Stimulated activated CD4-positive, alpha-beta T cell treated with anti-CD3 and anti-CD28 coated beads, Interleukin-2, amount 100 ng/mL, for 48 hours (primary cell): ENCODE measurements at places on chromosomes 4 and X.

DNA sequence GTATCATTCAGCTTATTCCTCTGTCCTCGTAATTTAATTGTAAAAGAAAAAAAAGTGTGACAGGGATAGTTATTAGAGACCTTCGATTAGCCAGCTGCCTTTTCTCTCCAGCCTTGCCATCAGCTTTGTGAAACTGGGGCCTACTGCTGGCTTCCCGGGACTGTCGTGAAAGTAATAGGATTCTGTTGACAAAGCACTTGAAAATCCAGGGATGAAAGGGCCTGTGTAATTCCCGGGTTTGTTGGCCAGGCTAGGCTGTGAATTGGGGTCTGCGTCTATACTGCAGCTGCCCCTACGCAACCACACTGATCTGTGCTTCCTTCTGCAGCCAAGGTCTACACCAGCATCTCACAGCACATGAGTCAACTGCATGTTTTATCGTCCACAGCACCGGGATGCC, 120.4 kb upstream of the SCML1 start:
- DNase-seq = no peak

DNA sequence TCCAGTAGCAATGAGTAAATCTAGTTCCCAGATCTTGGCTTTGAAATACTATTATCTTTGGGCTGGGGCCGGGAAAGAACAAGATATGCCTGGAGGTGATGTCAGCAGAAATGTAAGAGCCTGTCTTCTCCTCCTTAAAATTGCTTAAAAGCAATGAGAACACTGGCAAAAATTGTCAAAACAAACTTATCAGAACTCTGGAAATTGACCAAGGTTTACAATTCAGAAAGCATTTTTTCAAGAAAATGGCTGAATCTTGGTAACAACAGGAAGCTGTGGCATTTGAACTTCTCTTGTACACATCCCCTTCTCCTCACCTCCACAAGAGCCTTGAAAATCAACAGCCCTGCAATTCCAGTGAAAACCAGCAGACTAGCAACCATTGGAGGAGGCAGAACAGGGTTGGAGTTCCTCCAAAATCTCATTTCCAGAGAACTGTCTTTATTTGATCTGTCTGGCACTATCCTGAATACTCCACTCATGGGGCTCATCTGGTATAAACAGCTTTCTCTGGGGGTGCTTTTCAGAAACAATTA, 13.5 kb downstream of the TIMP1 start:
- DNase-seq = no peak

- no peak for DNase-seq
Observed at GRCh38 chrX:96126182-96126581, 558.5 kb upstream of the DIAPH2 start.

GRCh38 chr4:189502841-189503435, 437.7 kb upstream of the FRG1 start:
- DNase-seq = no peak

GRCh38 chr4:95637043-95637600, 88.3 kb upstream of the UNC5C start:
- DNase-seq = no peak

DNA sequence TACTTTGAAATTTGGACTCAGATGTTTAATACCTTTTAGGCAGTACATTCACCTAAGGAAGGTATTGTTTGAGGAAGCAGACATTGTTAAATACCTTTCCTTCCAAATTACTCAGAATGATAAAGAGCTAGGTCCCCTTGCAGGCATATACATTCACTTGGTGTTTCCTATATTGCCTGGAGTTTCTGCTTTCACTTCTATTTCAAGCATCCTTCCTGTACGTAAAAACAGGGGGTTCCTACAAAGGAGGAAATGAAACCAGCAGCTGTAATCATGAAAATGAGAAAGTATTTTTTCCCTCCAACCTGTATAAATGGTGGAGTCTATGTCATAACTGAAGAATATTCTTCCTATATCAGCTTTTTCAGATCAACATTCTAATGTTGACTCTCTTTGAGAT, 90.4 kb upstream of the RASGEF1B start:
- DNase-seq = no peak

GRCh38 chr4:165763640-165764039, 109.4 kb upstream of the TLL1 start:
- DNase-seq = no peak

GRCh38 chr4:110622841-110623717, at the start of gene PITX2:
PITX2 (minus strand) TSS chr4:110623077; CDS start chr4:110622460, 617 bp downstream.
- no peak for DNase-seq
